Activated CD4-positive, alpha-beta T cell treated with anti-CD3 and anti-CD28 coated beads, Interleukin-2, amount 10 ng/mL, durations not matched to agents 7 days and 5 days (primary cell): ENCODE measurements at places on chromosomes 13 and 19. TPM values are rescaled to one million over a fixed set of nuclear protein-coding genes. Genes with fewer than 3 reads are reported as not detected.

Gene ZMYM2
- total RNA-seq: 46.7 TPM

Gene CEBPA
- 0.10 TPM for total RNA-seq

Gene ZNF723
- not detected for total RNA-seq

Gene RGCC
- total RNA-seq: 39.2 TPM

Gene FGF21
- not detected for total RNA-seq

Gene MYO1F
- 366 TPM for total RNA-seq

Gene ZNF765
- 14.0 TPM for total RNA-seq

Gene SYT3
- not detected for total RNA-seq

Gene ACP7
- not detected for total RNA-seq

Gene C19orf25
- 33.2 TPM for total RNA-seq

Gene NRTN
- total RNA-seq: not detected

Gene AMER2
- total RNA-seq: not detected

Gene TEX29
- total RNA-seq: 0.52 TPM

Gene KEAP1
- 93.8 TPM for total RNA-seq

Gene RPL18A
- 2,216 TPM for total RNA-seq

Gene PRTN3
- total RNA-seq: not detected

Gene ZNF274
- total RNA-seq: 22.4 TPM

Gene OR10H1
- not detected for total RNA-seq

Gene ZNF443
- 5.8 TPM for total RNA-seq

Gene CCDC70
- not detected for total RNA-seq

Gene FFAR3
- total RNA-seq: not detected
